ENCODE measurements at places on chromosomes 2 and 18.

GRCh38 chr2:188459061-188459460 is 167.4 kb downstream of the GULP1 start:
- no peak for DNase-seq

DNA sequence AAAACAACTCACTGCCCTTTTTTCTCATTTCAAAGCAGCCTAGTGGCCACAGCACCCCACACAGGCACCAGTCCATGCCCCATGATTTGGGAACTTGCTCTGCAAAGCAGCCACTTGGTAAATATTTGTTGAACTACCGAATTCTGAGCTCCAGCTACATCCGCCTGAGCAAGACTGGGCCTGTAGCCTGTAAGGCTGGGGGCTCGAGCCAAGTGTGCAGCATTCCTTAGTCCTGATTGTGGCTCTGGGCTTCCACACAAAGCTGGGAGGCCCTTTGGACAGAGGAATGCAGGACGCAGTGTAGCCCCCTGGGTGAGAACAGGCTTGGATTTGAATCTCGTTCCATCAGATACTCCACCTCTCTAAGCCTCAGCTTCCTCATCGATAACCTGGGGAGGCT is 88.4 kb downstream of the ACTR2 start:
- no peak for DNase-seq

DNA sequence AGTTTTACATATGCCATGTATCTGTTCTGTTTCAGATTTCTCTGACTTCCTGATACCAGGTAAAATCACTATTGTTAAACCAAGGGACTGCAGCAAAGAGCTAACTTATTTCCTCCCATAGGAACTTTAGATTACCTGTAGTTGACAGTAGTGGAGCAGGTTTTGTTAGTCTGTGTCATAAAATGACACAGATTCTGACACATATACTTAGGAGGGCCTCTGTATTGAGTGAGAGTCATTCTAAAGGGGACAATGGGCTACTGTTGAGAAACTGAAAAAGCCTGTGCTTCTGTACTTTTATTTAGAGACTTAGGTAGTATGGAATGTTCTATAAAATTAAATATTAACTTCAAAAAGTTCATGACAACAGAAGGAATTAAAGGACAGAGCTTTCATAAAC is 48.2 kb downstream of the KCMF1 start:
- no peak for DNase-seq

- no peak for DNase-seq
These were observed 143.7 kb upstream of the NOSTRIN start for GRCh38 chr2:168658706-168659105.

DNA sequence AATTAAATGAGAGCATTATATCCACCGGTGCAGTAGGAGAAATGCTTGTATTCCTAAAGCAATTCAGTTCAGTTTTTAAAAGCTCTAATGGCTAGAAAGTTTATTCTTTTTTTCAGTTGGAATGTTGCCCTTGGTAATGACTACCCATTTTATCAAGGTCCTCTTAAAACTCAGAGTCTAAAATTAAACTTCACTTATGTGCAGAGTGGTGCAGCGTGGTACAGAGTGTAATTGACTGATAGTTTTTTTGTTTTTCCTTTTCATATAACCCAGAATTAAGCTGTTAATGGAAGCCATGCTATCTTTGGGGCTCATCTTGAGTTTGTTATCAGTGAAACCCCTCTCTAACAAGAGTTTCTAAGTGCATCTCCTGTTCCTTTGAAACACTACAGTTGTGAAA is 21.4 kb downstream of the NCOA1 start:
- no peak for DNase-seq

DNA sequence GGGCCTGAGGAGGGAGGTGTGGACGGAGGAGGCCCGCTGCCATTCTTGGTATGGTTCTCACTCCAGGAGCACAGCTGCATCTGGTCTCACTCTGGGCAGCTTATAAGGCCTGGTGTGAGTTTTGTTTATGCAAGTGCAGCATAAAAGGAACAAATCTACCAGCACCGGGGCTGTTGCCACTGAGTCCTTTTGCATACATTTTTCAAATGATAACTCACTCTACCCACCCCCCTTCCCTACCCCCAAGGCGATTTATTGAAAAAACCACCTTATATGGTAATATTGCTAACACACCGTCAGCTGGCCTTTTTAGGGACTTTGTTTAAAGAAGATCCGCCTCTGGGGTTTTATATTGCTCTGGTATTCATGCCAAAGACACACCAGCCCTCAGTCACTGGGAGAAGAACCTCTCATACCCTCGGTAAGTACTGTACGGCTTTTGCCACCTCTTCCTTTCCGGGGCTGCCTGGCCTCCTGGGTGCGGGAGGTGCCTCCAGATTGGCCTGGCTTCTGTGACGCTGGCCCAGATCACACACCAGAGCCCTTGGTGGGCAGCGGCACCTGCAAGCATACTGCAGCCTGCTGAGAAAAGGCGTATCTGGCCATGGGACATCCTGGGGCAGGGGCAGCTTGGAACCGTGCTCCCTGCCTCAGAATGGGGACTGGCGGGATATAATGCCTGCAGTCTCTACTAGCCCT is at the start of gene ACTG2:
Gene ACTG2 (plus strand): TSS at position 378 of the 699 bp plus-strand sequence. CDS start 8,304 bp downstream, outside the sequence.
- no peak for DNase-seq

GRCh38 chr18:8626414-8627106 is 17.3 kb downstream of the RAB12 start:
- DNase-seq: no peak

GRCh38 chr2:139156730-139157129 is 376.5 kb upstream of the NXPH2 start:
- no peak for DNase-seq

DNA sequence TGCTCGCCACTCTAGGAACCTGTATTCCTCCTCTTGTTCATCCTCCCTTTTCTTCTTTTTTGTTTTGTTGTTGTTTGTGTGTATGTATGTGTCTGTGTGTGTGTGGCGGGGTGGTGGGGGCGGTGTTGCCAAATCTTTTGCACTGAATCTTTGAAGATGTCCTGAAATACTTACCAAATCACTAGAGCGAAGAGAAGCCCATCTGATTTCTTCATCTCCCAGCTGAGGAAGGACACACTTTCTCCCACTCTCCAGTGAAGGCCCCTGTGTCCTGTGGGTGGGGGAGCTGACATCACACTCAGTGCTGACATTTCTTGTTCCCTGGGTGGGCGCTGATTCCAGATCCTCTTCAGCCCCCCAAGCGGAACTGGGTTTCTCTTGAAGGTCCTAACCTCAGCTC is 74.5 kb downstream of the NEDD4L start:
- DNase-seq: no peak

DNA sequence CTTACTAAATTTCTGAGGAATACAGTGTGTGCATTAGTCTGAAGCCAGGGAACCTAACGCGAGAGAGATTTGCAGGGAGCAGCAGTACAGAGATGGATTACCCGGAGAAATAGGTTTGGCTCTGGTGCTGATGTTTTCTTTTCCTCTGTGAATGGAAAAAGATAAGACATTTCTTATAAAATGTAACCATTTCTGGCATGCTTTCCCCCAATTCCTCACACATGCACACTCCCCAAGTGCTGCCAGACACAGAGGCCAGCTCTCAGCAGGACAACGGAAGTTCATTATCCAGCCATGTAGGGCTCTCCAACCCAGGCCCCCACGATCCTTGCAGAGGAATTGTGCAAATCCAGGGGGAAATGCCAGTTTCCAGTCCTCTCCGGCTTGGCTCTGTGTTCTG is 224.5 kb upstream of the MGAT5 start:
- no peak for DNase-seq

DNA sequence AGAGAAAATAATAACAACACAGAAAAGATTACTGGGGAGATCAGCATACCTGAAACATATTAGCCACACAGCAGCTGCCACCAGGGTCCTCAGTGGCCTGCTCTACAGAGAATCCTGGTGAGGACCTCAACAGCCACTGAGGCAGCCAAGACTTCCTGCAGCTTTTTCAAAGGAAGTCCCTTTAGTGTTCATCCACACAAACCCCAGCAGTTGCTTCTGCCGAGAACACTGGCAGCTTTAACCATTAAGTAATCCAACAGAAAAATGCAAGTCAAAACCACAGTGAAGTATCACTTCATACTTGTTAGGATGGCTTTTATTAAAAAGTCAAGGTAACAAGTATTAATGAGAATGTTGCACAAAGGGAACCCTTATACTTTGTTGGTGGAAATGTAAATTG is 542.0 kb upstream of the GCFC2 start:
- DNase-seq: no peak

- DNase-seq: no peak
These were observed 34.2 kb downstream of the RAB10 start for GRCh38 chr2:26067980-26068507.

DNA sequence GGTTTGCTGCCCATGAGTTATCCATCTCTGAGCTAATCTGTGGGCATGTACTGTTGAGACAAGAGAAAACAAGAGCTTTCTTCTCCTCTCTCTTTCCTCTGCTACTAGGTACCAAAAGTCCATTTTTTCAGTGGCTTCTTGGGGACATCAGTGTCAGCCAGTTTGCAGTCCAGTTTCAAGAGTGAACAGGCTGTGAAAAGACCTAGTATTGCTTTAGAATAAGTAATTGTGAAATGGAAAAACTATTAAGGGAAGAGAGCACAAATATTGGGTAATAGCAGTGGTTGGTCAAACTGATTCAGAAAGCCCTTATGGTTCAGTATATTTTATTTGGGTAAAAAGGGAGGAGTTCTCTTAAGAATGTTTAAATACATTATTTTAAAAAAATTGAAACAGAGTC is 33.0 kb upstream of the MEP1B start:
- DNase-seq: no peak

- no peak for DNase-seq
These were observed 80.7 kb downstream of the ACSL3 start for GRCh38 chr2:222941510-222942032.

DNA sequence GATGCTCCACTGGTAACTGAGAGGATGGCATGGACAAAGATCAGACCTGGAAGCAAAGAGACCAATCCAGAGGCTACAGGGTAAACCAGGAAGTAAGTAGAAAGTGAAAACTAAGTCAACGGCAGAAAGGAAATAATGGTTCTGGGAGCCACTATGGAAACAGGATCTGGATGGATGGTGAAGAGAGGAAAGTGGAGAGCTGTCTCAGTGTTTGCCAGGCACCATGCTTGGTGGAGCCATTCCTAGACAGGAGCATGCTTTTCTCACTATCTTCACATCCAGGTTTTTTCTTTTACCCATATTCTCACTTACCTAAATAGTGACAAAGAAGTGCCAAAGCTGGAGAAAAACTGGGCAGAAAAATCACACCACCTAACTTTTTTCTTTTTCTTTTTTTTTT is 22.2 kb downstream of the ZNF521 start:
- DNase-seq: no peak

DNA sequence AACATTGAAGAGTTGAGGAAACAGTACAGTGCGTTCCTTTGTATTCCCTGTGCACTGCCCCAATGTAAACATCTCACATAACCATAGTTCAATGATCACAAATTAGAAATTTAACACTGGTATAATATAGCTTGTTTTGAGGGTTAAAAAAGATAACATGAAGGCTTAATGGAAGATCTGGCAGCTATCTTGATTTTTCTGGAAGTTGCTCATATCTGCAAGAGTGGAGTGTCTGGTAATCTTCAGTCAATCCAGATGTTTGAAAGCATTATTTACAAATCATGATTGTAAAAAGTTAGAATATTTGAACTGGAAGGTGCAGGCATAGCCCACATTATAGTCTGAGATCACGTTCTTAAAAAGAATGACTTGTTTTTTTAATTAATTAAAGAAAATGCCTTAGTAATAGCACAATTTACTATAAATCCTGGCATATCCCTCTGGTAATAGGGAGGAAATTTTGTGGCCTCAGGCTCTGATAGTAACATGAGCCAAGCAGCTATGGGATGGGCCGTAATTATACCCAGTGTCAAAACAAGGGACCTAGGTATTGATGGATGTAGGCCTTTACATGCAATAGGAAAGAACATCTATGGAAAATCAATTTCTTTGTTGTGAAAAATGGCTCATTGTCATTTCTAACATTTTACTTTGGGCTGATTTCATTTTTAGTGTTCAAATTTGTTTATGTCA is 418.0 kb downstream of the THSD7B start:
- no peak for DNase-seq

GRCh38 chr2:45674035-45674816 is 22.8 kb downstream of the PRKCE start:
- no peak for DNase-seq

DNA sequence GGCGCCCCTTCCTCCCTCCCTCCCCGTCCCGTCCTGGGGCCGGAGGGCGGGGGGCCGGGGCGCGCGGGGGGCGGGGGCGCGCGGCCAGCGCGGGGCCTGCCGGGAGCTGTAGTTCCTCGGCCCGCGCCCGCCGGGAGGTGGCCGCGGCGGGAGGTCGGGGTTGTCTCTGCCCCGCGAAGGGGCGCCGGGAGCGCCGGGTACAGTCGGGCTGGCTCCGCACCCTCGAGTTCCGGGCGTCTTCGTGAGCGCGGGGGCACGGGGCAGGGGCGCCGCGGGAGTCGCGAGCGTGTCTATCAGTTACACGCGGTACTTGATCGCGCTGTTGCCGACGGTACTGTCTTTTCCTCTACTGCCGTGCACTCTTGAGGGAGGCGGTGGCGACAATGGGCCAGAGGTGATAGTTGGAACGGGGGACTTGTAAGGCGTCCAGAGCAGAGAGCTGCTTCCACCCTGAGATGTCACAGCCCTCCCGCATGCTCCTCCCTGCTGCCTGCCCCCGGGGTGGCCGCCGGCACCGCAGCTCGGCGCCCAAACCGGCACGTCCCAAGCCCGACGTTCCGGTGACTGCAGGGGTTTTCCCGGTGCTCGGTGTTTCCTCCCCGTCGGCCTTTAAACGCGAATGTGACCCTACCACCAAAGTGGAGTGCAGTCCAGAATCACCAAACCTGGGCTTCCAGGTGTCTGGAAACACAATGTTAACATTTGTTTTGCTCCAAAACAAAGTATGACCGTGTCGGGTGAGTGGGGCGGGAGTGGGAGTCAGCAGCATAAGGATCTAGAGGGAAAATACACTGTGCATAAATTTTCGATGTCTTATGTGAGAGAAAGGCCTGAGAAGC is at the start of gene PRKD3:
Gene PRKD3 (minus strand): TSS at position 48 of the 839 bp plus-strand sequence. CDS start 8,309 bp downstream, outside the sequence.
- peak; percentile 14 for DNase-seq

DNA sequence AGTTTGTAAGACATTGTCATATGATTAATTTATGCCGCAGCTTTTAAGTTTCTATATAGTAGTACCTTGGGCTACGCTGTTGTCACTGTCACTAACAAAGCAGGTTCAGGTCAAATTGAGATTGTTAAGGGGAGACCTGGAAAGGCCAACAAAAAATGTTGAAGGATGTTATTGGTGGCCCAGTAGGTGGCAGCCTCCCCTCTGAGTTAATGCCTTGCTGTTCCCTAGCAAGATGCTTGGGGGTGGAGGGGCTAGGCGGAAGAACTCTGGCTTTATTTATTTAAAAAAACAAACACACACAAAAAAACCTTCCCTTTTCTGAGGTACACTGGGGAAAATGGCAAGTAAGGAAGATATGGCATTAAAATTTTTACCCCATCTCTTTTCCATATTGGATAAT is 128.3 kb upstream of the ATP5MC3 start:
- DNase-seq: no peak

DNA sequence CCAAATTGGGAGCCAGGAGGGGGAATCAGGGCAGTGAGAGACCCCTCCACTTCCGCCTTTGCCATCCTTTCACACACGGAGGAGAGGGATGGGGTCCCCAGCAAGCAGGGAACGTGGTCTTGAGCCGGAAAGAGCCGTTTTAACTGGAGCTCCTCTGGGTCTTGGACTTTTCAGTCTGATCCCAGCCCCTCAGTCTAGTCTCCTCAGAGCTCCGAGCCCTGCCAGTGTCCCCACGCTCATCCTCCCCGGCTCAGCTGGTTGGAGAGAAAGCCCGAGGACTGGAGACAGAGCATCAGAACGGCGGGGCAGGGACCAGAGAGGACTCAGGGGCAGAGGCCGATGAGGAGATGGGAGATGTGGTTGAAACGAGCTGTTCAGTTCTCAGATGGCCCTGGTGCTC is 26.1 kb upstream of the OTOF start:
- DNase-seq: no peak

- no peak for DNase-seq
These were observed at the start of gene PLA2R1 for GRCh38 chr2:160062292-160063005. Gene PLA2R1 (minus strand): TSS chr2:160062615. CDS start chr2:160062403, 212 bp downstream.

GRCh38 chr2:19682493-19682892 is 219.3 kb downstream of the TTC32 start:
- DNase-seq: no peak

Data from stimulated activated CD8-positive, alpha-beta memory T cell treated with anti-CD3 and anti-CD28 coated beads, Interleukin-4, amount 100 ng/mL, for 1 hour (primary cell).